ENCODE measurements at places on chromosomes 2 and 18.

GRCh38 chr2:16281451-16282335, 341.3 kb downstream of the MYCN start:
- peak; percentile 5 for DNase-seq

DNA sequence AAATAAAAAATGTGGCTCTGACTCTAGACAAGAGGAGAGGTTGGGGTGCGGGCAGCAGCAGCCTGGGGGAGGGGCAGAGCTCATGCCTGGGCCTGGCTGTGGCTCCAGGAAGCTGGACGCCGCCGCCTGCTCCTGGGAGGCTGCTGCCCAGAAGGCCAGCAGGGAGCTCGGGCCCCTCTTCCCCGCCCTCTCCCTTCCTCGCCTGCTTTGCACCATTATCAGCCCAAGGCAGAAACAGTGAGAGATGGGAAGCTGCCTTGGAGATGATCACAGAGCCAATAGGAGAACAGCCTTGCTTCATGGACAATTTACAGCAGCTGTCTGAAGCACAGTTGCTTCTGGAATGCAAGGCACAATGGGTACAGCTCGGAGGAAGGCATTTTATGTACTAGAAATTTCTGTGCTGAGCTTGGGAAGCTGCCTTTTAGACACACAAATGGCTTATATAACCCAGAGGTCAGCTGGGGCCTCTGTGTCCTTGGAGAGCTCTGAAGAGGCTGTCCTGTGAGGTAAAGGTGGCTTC, 55.3 kb upstream of the AFF3 start:
- DNase-seq = peak; percentile 87

DNA sequence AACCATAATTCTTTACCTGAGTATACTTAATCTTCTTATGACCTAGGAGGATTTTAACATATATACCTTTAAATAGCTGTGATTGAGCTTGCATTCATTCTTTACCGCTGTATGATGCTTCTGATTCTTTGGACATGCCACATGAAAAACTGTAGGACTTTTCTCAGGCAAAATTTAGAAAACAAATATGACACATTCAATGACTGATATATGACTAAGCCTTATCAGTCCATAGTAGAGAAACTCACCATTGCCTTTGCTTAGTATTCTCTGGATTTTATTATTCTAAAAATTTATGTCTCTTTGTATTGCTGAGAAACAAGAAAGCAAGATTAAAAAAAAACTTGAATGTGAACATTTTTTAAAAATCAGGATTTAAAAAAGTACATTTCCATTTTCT, 3.7 kb downstream of the FAM171B start:
- peak; percentile 2 for DNase-seq

DNA sequence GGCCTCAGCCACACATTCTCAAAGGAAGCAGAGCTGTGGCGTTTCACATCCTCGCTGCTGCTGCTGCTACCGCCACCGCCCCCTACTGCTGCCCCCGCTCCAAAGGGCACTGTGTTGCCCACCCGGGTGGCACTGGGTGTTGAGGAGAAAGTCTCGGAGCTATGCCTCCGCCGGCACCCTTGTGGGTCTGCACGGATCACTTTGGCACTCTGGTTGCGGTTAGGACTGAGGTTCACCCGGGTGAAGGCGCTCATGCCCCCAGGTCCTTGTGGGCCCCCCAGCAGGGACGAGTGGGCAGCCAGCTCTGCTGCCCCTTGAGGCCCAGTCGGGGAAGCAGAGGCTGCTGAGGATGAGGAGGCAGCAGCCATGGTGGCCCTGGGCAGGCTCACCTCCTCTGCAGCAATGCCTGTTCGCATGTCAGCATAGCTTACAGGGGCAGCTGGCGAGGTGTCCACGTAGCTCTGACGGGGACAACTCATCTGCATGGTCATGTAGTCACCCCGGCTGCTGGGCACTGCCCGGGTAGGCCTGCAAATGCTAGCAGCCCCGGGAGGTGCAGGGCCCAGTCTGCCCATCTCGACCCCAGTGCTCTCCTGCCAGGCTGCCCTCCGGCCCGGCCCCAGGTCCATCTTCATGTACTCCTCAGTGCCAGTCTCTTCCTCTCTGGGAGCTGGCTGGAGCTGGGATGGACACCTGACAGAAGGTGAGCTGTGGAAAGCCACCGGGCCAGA, 4.2 kb downstream of the IRS1 start:
- peak; percentile 8 for DNase-seq

- DNase-seq = peak; percentile 73
Observed at GRCh38 chr2:213251618-213252017, 32.6 kb upstream of the SPAG16 start.

DNA sequence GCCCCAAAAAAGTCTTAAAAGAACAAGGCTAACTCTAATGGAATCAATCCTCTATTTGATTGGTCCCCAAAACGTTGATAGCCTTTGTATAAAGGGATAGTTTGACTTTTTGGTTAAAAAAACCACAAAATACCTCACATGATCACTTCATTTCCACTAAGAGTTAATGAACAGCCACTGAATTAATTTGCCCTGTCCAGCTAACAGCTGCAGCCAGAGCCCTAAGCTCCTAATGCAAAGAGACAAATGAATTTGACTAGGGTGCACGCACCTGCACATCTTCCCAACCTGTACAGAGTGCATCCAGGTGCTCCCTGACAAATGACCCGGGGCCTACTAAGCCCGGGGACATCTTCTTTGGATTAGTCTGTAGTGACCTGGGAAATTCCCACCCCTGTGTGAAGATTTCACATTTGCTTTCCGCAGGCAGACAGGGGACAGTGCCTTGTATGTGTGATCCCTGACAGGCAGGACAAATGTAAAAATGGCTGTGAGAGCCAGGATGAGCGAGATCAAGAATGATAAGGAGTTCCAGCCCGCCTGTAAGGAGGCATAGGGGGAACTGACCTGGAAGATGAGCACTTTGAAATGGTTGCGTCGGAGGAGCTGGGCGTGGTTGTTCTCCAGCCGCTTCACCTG, 893 bp downstream of the CAVIN2 start:
- DNase-seq = no peak

DNA sequence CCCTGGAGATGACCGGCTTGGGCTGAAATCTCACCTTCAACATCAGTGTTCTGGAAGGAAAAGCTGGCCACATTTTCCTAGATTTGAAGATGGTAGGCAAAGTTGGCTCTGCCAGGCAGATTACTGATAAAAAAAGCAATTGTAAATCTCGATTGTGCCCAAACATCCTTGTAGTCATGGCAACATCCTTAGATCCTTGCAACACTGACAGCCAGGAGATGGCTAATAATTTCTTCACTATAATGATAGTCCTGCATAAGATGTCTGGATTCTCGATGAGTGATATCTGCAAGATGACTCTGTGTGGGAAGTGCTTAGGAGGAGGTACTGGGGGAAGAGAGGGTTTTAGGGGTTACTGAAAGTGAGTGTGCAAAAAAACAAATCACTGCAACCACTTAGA, 149.1 kb downstream of the FSHR start:
- DNase-seq = no peak

DNA sequence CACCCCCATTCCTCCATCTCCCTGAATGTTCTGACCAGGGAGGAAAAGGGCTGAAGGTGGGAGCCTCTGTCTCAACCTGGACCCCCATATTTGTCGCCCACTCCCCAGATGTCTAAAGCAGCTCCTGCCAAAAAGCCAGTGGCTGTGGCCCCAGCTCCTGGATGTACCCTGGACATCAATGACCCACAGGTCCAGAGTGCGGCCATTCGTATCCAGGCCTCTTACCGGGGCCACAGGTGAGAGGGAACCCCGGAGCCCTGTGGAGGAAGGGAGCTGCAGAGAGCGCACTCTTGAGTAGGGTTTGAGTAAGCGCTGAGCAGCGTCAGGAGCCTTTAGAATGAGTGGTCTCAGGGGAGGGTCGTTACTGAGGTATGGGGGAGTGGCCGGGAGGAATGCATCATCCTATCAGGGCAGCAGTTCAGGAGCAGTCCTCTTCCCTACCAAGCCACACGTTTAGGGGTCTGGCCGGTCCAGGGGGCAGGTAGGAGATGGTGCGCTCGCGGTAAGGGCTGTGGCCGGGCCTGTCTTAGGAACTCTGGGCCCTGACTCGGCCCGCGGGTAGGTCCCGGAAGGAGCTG, 2.4 kb upstream of the GMPPA start:
- no peak for DNase-seq

DNA sequence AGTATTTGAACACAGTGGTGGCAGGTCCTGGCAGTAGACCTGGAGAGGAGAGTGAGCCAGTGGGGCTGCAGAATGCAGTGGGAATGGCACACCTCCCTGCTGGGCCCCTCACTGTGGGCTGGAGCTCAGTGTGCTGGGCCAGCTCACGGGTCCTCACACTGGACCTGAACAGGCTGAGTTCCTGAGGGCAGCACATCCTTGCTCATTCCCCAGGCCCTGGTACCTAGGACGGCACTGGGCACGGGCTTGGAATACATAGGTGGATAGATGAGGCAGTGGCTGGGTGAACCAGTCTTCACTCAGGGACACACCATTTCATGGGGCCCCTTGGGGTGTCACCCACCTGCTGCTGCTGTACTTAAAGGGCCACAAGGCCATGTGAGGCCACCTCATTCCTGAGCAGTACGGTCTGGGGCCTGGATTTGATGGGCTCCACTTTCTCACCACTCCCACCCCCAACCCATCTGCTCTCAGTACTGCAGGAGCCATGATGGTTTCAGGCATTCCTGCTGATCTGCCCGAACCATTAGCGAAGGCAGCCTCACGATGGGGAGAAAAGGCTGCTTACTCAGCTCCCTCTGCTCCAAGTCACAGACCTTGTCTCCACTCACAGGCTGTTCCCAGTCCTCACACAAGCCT, 4.2 kb downstream of the TMEM177 start:
- DNase-seq = no peak

DNA sequence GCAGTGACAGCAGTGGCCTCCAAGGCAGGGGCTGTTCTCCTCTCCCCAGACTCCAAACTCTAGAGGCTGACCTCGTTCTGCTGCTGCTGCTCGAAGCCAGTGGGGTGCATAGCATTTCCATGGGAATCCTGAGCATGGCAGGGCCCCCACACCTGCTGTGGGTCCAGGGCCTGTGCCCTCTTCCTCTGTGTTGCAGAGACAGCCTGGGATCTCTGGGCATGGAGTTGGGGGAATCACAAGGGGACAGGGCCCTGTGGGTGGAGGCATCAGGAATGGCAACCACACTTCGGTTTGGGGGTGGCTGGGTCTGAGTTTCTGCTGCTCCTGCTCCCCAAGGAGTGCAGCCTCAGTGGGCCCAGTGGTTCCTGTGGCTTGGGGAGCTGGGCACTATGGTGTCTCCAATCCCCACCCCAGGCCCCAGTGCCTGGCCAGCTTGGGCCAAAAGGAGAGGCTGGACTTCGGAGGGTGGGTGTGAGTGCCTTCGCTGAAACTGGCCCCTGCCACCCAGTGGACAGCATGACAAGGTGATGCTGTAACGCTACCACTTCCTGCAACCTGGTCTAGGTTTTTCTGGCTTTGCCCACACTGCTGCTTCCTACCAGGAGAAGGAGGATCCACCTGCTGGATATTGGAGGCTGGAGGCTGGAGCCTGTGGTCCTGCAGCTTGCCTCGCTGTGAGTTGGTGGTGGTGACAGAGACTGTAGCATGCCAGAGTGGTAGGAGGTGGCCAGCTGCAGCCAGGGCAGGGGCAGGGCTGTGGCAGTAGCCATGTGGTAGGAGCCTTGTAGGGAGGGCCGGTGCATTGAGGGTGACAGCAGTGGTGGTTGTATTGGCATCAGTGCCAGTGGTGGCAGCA, 56.6 kb downstream of the SOWAHC start:
- DNase-seq = no peak

DNA sequence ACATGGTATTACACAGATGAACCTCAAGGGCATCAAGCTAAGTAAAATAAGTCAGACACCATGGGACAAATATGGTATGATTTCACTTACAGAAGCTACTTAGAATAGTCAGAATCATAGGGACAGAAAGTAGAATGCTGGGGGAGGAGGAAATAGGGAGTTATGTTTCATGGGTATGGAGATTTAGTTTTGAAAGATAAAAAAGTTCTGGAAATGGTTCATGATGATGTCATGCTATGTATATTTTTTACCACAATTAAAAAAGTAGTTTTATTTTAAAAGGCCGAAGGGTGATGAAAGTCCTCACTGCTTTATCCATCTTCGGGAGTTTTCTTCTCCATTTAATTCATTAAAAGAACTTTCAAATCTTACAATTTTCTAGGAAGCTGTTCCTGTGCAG, 181.9 kb downstream of the CALCRL start:
- no peak for DNase-seq

- DNase-seq = no peak
Observed at GRCh38 chr2:133705287-133705686, 137.0 kb upstream of the NCKAP5 start.

GRCh38 chr18:7304061-7304370, 73.1 kb downstream of the LRRC30 start:
- no peak for DNase-seq

- DNase-seq = no peak
Observed at GRCh38 chr2:59691518-59692190, 861.8 kb downstream of the BCL11A start.

- DNase-seq = no peak
Observed at GRCh38 chr2:116586328-116586689, 1228.2 kb upstream of the DDX18 start.

DNA sequence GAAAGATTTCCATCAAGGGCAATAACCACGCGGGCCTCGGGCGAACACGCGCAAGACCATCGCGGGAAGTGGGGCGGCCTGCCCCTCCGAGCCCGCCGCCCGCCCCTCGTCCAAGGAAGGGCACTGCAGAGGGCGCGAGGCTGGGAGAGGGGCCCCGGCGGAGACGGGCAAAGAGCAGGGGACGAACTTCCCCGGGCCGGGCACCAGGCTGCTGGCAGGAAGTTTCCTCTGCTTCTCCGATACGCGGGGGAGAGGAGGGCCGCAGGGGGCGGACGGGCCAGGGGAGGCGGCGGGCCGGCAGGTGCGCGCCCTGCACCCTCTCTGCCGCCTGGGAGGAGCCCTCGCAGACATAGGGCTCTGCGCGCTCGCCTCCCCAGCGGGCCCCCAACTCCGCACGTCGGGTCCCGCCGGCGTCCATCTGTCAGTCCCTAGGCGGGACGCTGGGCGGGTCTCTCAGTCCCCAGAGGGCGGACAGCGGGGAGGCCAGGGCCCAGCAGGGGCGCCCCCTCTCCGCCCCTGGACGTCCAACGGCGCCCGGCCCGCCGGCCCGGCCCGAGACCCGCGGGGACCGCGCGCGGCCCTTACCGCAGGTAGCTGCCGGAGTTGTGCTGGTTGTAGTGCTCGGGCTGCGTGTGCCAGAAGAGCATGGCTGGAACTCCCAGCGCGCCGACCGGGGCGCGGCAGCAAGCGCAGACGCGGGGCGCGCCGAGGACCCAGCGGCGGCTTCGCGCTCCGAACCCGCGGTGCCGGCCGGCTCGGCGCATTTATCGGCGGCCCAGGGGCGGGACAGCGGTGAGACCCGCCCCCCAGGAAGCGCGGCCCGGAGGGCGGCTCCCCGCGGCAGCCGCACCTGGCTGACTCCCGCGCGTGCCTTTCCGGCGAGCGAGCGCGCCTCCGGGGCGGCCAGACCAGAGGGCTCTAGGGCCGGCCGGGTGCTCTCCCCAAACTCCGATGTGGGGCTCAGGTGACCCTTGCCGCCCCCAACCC, at the start of gene TFCP2L1:
TSS of gene TFCP2L1 (minus strand) at position 740 of the 987 bp plus-strand sequence. CDS start at position 647, 93 bp downstream.
- no peak for DNase-seq

GRCh38 chr2:134564549-134564948, 154.3 kb downstream of the TMEM163 start:
- no peak for DNase-seq

GRCh38 chr2:235500761-235501672, 7.2 kb downstream of the AGAP1 start:
- peak; percentile 51 for DNase-seq

- no peak for DNase-seq
Observed at GRCh38 chr2:230935130-230935430, 10.0 kb upstream of the GPR55 start.
